Putamen (tissue), 1 donor: ENCODE measurements at places on chromosomes 2 and 18.

DNA sequence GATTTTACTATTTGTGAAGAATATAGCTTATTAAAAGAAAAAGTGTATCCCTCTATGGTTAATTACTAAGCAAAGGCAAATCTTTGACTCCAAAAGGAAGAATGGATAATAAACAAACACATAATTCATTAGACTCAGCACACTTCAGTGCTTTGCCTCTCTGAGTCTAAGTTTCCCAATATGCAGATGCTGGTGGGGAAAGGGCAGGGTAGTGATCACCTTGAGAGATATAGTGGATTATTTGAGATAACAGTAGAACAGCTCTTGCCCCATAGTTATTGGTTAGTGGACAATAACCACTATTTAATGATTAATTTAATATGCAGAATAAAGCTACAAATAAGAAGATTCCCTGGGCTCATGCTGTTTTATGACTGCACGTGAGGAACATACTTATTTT, 98.2 kb upstream of the SLC8A1 start:
- DNase-seq = no peak

DNA sequence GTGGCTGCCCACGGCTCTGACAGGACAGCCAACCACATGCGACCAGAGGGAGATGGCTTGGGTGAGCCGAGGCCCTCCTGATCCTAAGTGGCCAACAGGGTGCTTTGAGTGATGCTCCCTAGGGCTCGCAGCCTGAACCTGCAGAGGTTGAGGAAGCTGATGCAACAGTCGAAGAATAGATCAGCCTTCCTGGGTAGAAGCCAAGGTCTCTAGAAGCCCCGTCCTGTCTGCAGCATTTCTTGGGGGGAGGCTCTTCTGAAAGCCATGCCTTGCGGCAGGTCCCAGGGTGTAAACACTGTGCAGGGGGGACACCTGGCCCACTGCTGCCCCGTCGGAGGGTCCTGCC, 136.4 kb downstream of the HDAC4 start:
- no peak for DNase-seq

DNA sequence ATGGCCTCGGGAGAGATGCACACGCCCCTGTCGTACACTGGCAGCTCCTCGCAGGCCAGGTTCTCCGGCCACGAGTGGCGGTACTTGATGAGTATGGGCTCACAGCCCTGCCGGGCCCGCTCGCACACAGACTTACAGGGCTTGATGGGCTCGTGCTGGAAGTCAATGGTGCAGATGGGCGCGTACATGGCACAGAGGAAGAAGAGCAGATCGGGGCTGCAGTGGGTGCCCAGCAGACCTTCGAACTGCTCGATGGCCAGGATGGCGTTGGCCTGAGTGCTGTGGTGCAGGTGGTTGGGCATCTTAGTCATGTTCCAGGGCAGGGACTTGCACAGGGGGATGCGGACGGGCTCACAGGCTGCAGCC, 359 bp downstream of the FRZB start:
- DNase-seq = no peak

- no peak for DNase-seq
These were observed 173.7 kb downstream of the RAB3GAP1 start for GRCh38 chr2:135225781-135226180.

- DNase-seq = no peak
These were observed 162.5 kb upstream of the EPAS1 start for GRCh38 chr2:46134531-46135227.

DNA sequence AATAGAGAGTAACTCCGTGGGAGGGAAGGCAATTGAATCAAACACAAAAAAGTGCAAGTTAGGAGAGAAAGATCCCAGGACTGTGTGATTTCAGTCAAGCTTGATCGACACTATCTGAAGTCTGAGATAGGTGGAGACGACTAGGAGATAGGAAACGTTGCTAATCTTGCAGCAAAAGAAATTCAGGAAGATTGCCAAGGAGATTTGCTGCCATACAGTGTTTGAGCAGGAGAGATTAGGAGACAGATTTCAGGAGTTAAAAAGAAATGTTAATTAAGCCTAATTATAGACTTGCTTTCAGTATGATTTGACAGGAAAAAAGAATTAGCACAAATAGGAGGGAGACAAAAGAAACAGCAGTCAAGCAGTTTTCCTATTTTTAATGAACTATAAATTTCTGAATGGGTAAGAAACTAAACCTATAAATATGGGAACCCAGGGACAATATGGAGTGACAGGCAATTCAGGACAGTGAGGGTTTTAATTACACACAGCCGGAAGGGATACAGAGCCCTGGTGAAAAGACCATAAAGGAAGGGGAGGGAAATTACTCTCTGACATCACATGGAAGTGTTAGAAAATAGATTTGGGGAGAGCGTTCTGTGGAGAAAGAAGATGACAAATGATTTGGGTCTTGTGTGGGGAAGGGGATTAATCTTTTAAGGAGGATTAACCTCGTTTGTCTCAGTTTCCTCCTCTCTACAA, 72.6 kb downstream of the SUCLG1 start:
- DNase-seq = no peak

DNA sequence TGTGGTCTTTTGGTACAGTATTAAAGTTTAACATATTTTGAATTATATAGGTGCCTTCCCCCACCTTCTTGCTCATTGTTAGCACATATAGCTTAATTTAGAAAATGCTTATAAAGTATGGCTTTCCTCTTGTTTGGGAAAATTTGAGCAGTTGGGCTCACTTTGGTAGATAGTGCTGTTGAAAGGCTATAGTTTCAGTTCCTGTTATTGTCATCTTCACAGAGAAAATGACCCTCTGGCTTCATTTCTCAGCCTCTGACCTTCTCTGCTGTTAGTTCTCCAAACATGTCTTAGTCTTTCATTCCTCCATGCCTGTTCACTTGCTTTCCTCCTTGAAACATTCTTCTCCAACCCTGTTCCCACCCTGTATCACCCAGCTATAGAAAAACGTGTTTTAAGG, 200.6 kb downstream of the WDR7 start:
- no peak for DNase-seq

- no peak for DNase-seq
These were observed 13.3 kb downstream of the PROC start for GRCh38 chr2:127431408-127432023.

DNA sequence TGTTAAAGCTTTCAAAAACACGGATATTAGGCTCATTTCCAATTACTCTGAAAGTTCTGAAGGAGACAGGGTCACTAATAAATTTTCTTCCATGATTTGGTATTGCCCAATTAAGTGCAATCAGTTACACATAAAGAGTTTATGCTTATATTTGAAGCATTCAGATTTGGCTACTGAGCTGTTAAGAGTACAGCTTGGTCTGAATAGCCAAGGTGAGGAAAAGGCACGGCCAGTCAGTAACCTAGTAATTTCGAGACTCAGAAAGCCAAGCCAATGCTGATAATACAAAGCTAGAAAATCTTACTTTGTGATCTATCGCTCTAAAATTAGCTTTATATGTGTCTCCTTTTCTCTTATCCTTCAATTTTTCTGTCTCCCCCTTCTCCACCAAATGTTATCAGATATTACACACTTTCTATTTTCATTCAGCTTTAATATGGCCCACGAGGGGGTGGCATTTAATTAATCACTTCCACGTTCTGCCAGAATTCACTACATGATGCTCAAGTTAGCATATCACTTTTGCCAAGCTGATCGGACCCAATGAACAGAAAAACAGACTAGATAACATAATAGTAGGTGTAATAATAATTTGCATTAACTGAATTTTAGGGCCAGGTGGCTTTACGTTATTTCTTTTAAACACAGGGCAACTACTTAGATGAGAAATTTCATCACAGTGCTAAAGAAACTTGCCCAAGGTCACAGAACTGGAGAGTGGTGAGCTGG, 138.4 kb downstream of the TCF4 start:
- DNase-seq = no peak

DNA sequence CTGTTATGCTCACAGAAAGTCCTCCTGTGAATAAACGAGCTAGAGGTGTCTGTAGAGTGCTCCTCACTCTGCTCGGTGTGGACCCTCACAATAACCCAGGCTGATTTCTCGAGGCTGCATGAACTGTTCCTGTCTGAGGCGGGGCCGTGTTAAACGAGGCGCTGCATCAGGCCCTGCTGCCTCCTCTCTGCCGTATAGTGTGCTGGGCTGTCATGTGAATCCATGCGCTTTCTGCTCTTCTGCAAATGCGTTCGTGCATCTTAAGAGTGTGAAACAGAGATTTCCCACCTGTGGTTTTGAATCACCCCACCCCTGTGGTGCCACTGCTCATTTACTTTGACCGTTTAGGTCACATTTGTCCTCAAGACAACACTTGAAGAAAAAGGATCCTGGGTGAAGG, 26.2 kb downstream of the TRAF3IP1 start:
- DNase-seq = no peak

DNA sequence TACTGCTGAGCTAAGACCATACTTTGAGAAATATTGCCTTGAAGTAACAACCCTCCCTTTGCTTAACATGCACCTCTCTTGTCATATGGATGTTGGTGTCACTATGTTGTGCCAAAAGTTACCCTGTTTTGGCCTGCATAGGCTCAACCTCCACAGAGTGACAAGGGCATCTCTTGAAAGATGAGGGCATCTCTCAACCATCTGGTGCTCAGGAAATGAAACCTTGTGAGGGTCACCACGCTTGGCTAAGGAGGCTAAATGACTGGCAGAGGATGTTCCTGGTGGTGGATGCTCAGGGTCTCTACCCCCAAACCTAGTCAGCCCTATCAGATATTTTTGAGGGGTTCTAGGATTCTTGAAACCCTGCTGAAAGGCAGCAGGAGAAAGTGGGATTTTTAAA, 2.3 kb downstream of the LHCGR start:
- no peak for DNase-seq

DNA sequence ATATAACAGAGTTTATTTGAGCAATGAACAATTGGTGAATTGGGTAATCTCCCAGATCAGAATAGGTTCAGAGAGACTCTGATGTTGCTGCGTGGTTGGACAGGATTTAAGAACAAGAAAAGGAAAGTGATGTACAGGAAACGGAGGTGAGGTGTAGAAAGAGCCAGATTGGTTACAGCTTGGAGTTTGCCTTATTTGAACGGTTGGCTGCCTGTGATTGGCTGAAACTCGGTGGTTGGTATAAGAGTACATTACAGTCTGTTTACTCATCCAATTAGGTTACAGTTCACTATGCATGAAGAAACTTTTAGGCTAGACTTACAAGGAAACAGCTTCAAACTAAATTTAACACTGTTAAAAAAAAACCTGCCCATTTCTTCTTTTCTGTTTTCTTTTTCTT, 68.0 kb upstream of the CABLES1 start:
- DNase-seq = no peak

GRCh38 chr2:42924418-42924886, 132.1 kb upstream of the HAAO start:
- no peak for DNase-seq

DNA sequence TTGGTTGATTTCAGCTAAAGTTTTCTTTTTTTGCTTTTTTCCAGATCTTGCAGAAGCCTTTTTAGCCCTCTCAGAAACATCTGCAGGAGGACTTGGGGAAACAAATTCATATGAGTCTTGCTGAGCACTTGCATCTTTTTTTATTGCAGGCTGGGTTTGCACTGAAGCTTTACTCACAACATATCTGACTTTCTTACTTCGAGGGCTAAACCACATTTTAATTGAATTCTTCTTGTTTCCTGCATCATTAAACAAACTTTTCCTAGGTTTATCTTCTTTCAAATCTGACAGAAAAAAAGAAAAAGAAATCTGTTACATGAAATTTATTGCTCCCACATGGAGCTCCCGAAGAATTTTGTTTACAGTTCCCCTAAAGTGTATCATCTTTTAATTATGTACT, 28.3 kb downstream of the BARD1 start:
- no peak for DNase-seq

GRCh38 chr2:160440888-160441287, 52.7 kb downstream of the RBMS1 start:
- DNase-seq = no peak

DNA sequence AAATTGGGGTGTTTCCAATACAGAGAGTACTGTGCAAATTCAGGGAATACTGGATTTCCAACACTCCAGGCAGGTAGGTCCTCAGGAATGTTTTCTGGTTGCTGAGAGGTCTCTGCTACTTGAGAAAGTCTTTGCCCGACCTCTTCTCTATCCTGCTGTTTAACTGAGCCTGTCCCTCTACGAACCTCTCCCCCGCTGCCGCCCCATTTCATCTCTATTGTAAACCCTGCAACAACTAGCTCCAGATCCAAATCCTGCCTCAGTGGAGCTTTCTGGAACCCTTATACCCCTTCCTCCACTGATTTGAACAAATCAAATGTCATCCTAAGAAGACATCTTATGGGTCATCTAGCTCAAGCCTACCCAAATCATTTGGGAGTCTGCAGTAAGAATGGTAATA, 1.3 kb downstream of the EIF4E2 start:
- no peak for DNase-seq

GRCh38 chr2:170822290-170823087, 5.8 kb downstream of the GAD1 start:
- no peak for DNase-seq

GRCh38 chr2:42105330-42106256, 57.8 kb downstream of the PKDCC start:
- DNase-seq = no peak

- no peak for DNase-seq
These were observed 721.8 kb downstream of the ERBB4 start for GRCh38 chr2:211816754-211817153.

DNA sequence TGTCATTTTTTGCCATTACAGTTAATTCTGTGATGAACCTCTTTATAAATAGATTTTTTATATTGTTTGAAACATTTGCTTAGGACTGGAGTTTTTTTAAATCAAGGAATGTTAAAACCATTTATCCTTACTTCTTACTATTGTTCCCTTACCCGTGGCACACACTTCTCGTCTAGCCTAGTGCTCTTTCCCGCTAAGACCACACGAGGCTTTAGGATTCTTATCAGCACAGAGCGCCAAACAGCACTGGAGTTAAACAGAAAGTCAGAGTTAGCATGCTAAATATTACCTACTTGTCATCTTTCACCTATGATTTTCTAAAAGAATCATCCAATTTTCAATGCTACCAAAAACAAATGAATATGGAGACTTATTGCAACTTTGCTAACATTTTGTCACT, 112.6 kb downstream of the TMEFF2 start:
- no peak for DNase-seq

GRCh38 chr2:155867564-155867963, 465.0 kb downstream of the NR4A2 start:
- DNase-seq = no peak

DNA sequence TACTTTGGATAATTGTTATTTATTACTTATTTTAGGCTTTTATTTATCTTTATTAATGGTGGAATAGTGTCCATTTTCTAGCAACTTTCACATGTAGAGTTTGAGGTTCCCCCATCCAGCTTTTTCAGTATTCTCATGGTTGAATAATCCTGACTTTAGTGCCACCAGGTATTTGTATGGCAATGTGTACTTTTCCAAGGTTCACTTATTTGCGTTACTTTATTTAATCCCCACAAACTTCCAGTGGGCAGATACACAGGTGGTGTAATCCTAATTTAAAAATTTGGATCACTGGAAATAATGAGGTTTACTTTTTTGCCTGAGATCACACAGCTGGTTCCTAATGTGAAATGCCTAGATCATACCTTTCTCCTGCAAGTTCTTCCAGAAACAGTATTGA, 30.5 kb downstream of the NAB1 start:
- no peak for DNase-seq

DNA sequence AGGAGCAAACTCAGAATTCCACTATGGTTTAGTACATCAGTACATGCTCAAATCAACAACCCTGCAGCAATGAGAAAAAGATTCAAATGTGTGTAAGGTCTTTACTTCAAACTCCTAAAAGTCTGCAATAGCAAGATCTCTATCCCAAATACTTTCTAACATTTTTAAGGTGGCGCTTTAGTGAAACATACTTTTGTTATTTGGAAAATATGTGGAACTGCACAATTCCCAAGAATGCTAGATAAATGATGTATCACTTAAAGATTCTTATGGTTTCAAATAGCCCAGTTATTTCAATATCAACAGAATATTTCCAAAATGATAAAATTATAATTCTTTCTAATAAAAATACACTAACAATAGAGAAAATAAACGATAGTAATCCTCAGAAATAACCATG, 227.6 kb upstream of the SMAD7 start:
- no peak for DNase-seq
